ENCODE measurements at places on chromosomes 7 and 10. TPM values are rescaled to one million over a fixed set of nuclear protein-coding genes. Genes with fewer than 3 reads are reported as not detected.

- H3K27me3 ChIP-seq, result no peaks in the 10 kb centered on the region
- H3K4me1 ChIP-seq, result peaks cover 18% of the 10 kb centered on the region
- no peaks in the 10 kb centered on the region for H3K36me3 ChIP-seq
- DNase-seq, result no peak
- no peak overlapping the region for H3K4me3 ChIP-seq
- H3K27ac ChIP-seq, result peak overlapping the region; percentile 73
Measured at GRCh38 chr7:135151132-135151531, 3.3 kb downstream of the TMEM140 start.

- H3K36me3 ChIP-seq, result no peaks in the 10 kb centered on the region
- no peaks in the 10 kb centered on the region for H3K27me3 ChIP-seq
- H3K4me1 ChIP-seq, result no peaks in the 10 kb centered on the region
- DNase-seq, result no peak
- no peak overlapping the region for H3K27ac ChIP-seq
- H3K4me3 ChIP-seq, result no peak overlapping the region
Measured at GRCh38 chr7:124796771-124797170, 31.2 kb upstream of the GPR37 start.

Gene EPHA1
- total RNA-seq, result 0.21 TPM

DNA sequence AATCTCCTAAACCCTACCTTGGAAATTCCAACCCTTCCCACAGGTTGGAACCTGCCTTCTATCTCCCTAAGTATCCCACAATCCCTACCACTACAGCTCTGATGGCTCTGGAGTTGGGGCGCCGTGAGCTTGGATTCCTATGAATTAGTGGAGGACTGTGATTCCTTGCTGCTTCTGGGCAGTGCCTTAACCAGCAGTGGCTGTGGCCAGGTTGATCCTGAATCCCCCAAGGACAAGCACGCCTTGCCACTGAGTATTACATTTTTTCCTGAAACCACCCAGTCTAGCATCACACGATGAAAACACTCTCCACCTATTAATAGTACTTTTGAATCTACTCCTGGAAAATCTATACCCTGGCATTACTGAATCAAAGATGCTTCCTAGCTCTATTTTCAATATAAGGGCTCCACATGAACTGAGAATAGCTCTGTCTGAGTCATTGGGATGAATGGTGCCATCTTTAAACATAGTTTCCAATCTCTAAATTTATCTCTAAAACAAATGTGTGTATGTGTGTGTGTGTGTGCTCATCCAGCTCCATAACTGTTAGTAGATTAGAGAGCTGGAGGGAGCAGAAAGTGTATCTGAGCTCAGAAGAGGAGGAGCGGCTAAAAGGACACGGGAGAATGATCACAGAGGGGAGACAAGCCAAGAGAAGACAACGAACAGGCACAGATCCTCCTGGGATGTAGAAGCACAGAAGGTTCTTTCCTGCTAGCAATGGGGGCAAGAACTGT is 11.9 kb upstream of the INPP5F start:
- H3K4me1 ChIP-seq, result peaks cover 7% of the 10 kb centered on the region
- no peak overlapping the region for H3K27ac ChIP-seq
- no peaks in the 10 kb centered on the region for H3K27me3 ChIP-seq
- no peak for DNase-seq

Gene AKR1E2
- not detected for total RNA-seq

DNA sequence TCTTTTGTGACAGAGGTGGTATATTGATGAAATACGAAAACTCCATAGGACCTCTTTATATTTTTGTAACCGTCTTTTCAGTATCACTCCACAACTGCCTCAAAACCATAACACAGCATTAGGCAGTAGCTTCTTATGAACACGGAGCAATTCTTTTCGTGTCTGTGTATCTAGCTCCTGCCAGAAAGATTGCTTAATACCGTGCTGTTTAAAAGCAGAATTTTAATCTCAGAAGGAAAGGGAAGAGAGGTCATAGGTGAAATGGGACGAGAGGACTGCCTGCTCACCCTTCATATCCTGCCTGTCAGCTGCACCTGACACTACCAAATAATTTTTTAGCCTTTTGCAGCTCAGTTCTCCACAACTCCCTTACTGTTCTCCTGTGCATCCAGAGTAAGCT is 200.7 kb downstream of the DNAH11 start:
- no peaks in the 10 kb centered on the region for H3K36me3 ChIP-seq
- H3K27ac ChIP-seq, result no peak overlapping the region
- no peaks in the 10 kb centered on the region for H3K4me1 ChIP-seq
- no peaks in the 10 kb centered on the region for H3K27me3 ChIP-seq
- no peak for DNase-seq

Gene MSRB2
- 9.8 TPM for total RNA-seq

- no peaks in the 10 kb centered on the region for H3K36me3 ChIP-seq
- no peaks in the 10 kb centered on the region for H3K27me3 ChIP-seq
- no peaks in the 10 kb centered on the region for H3K4me1 ChIP-seq
Measured at GRCh38 chr7:114910787-114911186, 11.1 kb upstream of the MDFIC start.

Gene GPNMB
- 5.9 TPM for total RNA-seq

DNA sequence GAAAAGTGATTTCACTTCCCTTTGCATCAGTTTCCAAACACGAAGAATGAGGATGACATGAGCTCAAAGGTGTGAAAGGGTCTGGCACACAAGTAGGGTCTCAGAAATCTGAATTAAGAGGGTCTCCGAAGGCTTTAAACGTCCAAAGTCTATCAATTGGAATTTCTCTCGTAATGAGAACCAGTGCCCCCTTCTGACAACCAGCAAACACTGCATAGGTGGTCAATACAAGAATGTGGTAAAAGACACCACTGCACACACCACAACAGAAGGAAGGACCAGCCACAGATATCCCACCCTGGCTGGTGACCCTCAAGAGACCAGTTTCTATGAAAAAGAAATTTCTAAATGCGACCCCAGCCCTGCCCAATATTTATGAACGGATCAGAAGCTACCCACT is 78.1 kb downstream of the CALN1 start:
- no peaks in the 10 kb centered on the region for H3K4me1 ChIP-seq
- no peak overlapping the region for H3K4me3 ChIP-seq
- DNase-seq, result no peak
- H3K27ac ChIP-seq, result no peak overlapping the region

Gene TACR2
- not detected for total RNA-seq

Gene ZNF92
- 13.4 TPM for total RNA-seq

- H3K27ac ChIP-seq, result no peak overlapping the region
- no peaks in the 10 kb centered on the region for H3K27me3 ChIP-seq
- no peak for DNase-seq
- no peaks in the 10 kb centered on the region for H3K4me1 ChIP-seq
Measured at GRCh38 chr10:77405771-77406241, 231.8 kb downstream of the KCNMA1 start.

DNA sequence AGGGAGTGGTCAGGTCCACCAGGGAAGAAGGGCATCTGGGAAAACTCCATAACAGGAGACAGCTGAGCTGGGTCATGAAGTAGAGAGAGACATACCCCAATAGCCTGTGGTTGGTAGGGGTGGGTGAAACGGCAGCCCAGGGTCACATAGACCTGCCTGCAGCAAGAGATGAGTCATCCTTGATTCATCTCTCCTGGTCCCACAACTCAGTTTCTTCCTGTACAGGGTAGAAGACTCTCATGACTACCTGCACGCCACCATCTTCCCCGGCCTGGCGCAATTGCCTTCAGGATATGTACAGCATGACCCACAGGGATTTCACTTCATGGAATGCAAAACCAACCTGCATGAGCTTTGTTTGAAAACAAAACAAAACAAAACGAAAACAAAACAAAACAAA is 45.1 kb upstream of the ADAM12 start:
- no peaks in the 10 kb centered on the region for H3K36me3 ChIP-seq
- H3K4me1 ChIP-seq, result no peaks in the 10 kb centered on the region
- DNase-seq, result no peak
- H3K27me3 ChIP-seq, result no peaks in the 10 kb centered on the region

DNA sequence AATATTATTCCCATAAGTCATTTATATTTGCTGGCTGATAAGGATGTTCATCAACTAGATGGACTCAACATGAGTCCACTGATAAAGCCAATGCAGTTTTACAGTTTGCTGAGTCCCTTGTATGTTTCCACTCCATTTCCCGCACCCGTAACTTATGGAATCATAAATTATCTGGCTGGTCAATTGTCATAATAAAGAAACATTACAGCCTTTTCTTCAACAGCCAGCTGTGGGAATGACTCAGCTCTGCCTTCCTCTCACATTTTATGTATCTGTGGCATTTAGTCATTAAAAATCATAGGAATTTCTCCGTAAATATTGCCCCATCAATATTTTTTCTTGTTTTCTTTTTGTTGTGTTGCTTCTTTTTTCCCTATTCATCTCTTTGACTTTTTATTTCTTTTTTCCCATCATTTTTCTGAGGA is 22.3 kb upstream of the TMEM26 start:
- H3K4me1 ChIP-seq, result no peaks in the 10 kb centered on the region
- no peaks in the 10 kb centered on the region for H3K27me3 ChIP-seq
- no peaks in the 10 kb centered on the region for H3K36me3 ChIP-seq
- no peak overlapping the region for H3K4me3 ChIP-seq
- no peak overlapping the region for H3K27ac ChIP-seq
- no peak for DNase-seq
